OCI-LY7 (cell line): ENCODE measurements at places on chromosomes 1 and 21. TPM values are rescaled to one million over a fixed set of nuclear protein-coding genes. Genes with fewer than 3 reads are reported as not detected.

- peak; percentile 77 for DNase-seq
These were observed 68.8 kb upstream of the WDR26 start for GRCh38 chr1:224503161-224504118.

DNA sequence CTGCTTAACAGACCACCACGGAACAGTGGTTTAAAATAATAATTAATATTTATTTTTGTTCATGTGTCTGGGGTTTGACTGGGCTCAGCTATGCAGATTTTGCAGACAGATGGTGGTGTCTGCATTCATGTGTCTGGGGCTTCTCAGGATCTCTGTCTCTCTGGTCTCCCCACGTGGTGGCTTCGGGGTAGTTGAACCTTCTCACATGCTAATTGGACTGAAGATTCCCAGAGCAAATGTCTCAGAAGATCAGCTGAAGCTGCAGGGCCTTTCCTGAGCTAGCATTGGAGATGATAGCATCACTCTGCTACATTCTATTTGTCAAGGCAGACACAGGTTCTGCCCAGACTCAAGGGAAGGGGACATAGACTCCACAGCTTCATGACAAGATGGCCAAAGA, 109.1 kb upstream of the DNAH14 start:
- DNase-seq, result no peak

DNA sequence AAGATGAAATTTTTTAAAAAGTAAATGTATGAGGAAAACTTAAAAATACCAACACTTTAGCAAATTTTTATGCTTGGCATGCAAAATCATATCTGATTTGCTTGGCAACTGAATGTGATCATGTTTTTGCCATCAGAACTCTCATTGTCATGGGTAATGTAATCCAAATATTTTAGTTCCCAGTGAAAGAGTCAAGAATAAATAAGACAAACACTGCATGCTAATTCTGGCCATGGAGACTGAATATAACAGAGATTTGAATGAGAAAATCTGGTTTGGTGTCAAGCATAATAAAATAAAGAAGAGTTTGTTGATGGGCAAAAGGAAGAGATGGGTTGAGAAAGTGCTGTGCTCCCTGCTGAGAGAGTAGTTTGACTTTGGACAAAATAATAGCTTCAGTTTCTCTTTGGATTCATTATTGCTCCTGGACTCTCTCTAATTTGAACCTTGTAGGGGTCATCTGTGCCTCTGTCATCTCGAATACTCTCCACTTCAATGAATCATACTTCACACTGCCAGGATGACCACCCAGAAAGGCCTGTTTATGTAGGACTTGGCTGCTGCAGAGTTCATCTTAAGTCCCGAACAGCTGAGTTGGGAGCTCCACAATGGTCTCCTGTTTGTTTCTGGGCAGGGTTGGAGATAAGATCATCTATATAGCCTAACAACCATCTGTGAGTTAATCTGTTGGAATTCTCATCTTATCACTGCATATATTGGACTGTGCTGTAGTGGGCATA, 34.4 kb downstream of the ADAMTS1 start:
- DNase-seq, result no peak

- no peak for DNase-seq
These were observed 34.7 kb upstream of the LRRC3 start for GRCh38 chr21:44420416-44421205.

DNA sequence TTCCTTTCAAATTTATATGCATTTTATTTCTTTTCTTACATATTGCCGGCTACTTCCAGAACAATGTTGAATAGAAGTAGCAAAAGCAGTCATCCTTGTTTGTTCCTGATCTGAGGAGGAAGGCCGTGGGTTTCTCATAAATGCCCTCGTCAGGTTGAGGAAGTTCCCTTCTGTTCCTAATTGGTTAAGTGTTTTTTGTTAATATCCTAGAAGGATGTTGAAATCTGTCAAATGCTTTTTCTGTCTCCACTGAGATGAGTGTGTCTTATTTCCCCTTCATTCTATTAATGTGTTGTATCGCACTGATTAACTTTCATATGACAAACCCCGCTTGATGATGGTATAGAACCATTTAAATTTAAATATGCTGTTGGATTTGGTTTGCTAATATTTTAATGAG, 15.4 kb downstream of the TTLL10 start:
- DNase-seq, result no peak

- no peak for DNase-seq
These were observed 25.2 kb upstream of the GNPAT start for GRCh38 chr1:231215681-231216385.

- DNase-seq, result no peak
These were observed 68.7 kb downstream of the DEGS1 start for GRCh38 chr1:224251741-224252146.

DNA sequence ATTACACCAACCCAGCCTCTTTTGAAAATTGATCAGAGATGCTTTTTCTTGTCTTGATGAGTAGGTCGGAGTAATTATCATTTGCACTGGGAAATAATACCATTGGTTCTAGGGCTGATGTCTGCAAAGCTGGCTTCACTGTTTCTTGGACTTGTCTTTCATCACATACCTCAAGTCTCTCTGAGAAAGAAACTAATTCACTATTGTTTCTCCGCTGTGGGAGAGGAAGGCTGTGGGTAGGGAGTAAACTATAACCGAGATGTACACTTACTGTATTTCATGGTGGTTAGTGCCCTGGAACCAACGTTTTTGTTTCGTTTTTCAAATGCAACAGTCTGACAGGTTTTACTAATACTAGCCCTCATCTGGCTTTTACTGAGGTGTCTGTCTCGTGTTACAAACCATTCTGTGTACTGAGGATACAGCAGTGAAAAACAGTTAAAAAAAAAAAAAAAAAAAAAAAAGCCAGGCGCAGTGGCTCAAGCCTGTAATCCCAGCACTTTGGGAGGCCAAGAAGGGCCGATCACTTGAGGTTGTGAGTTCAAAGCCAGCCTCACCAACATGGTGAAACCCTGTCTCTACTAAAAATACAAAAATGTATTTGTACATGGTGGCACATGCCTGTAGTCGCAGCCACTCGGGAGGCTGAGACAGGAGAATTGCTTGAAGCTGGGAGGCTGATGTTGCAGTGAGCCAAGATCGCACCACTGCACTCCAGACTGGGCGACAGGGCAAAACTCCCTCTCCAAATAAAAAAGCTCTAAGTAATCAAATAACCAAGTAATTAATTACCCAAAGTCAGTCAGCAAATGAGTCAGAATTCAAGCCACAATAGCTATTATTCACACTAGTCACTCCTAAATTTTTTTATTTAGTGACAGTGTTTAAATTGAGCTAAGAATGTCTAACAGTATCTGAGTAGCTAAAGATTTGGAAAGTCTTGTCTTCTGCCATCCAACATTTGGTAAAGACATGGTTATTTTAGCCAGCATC, 23.3 kb downstream of the TOMM20 start:
- DNase-seq, result peak; percentile 13

GRCh38 chr1:172350856-172351255, 69.6 kb upstream of the C1orf105 start:
- no peak for DNase-seq

DNA sequence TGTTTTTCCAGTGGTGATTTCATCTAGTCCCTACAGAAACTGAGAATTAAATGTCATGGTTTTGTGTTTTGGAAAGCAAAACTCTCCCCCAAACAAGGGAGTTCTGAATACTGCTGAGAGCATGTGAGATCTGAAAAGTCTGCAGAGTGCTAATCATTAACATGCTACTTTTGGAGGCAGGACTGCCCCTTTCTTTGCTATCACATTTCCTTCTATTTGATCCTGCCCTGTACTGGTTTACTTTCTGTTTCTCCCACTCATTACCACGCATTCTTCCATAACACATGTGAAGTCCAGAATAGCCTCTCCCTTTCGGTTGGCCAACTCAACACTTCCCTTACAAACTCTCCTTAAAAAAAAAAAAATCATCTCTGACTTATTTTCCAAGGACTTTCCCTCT, 63.6 kb downstream of the GADD45A start:
- no peak for DNase-seq

DNA sequence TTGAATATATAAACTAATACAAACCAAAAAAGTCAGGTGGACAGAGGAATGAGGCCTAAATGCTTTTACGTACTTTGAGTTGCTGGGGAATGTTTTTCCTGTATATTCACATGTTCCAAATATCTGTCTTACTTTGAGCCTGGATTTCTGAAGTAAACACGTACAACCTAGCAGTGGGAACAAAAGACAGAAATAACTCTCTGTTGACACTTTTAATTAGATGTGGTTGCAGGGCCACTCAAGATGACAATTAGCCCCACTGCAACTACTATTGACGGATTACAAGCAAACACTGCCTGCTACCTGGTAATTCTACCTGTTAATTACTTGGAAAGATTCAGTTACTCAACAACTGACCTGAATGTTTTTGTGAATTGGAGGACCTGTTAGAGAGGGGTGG, 196.9 kb downstream of the TTLL7 start:
- DNase-seq, result no peak

DNA sequence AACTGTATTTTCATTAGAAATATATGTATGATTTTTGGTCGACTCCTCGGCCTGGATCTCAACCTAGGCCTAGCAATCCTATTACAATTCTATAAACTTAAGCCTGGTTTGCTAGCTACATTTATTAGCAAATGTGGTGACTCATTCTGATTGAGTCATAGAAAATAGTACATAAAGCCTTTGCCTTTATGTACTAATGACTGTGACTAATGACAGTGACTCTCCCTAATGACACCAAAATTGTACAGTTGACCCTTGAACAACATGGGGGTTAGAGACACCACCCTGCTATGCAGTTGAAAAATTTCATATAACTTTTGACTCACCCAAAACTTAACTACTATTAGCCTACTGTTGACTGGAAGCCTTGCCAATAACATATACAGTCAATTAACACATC, 78.9 kb downstream of the CLEC20A start:
- DNase-seq, result no peak

- DNase-seq, result no peak
These were observed 18.3 kb upstream of the NGF start for GRCh38 chr1:115356356-115356755.

OR6N1 gene
- not detected in 2 replicates for total RNA-seq

ASCL5 gene
- not detected in 2 replicates for total RNA-seq

CHML gene
- 10.7 and 10.8 TPM in 2 replicates for total RNA-seq

SLC25A44 gene
- total RNA-seq, result 22.5 and 26.1 TPM in 2 replicates

CELA2B gene
- not detected in 2 replicates for total RNA-seq

UBXN11 gene
- 98.6 and 111 TPM in 2 replicates for total RNA-seq

C1orf122 gene
- total RNA-seq, result 21.4 and 29.7 TPM in 2 replicates

OR2T11 gene
- 0.13 TPM in 1 of 2 replicates, not detected in the other for total RNA-seq

BLACAT1 gene
- 0.29 and 0.48 TPM in 2 replicates for total RNA-seq
